K562 (cell line): ENCODE measurements at places on chromosomes 11 and 22. TPM values are rescaled to one million over a fixed set of nuclear protein-coding genes. Genes with fewer than 3 reads are reported as not detected.
A peak's percentile ranks its signal among the peaks of the same experiment; 100 is the strongest.

SELENOH gene
- total RNA-seq, result 194 and 216 TPM in 2 replicates

MPPED2 gene
- not detected in 2 replicates for total RNA-seq

CACNA1I gene
- total RNA-seq, result 0.45 and 0.78 TPM in 2 replicates

SLC43A1 gene
- total RNA-seq, result 41.8 and 42.9 TPM in 2 replicates

TMEM109 gene
- total RNA-seq, result 69.8 and 79.0 TPM in 2 replicates

DAGLA gene
- 0.13 and 0.16 TPM in 2 replicates for total RNA-seq

CASP5 gene
- not detected in 2 replicates for total RNA-seq

RNF214 gene
- 22.3 and 24.8 TPM in 2 replicates for total RNA-seq

IL10RA gene
- 4.6 and 4.9 TPM in 2 replicates for total RNA-seq

CCDC87 gene
- total RNA-seq, result 0.40 and 0.44 TPM in 2 replicates

DSCAML1 gene
- not detected in 2 replicates for total RNA-seq

EIF1AD gene
- 63.5 and 67.3 TPM in 2 replicates for total RNA-seq

NUP50 gene
- 83.7 and 84.2 TPM in 2 replicates for total RNA-seq

TMPRSS13 gene
- total RNA-seq, result 0.29 and 0.34 TPM in 2 replicates

- no peak overlapping the region for H3K4me3 ChIP-seq
- H3K27ac ChIP-seq, result no peak overlapping the region
- no peak for DNase-seq
- H3K4me1 ChIP-seq, result no peaks in the 10 kb centered on the region
- H3K36me3 ChIP-seq, result no peaks in the 10 kb centered on the region
Observed at GRCh38 chr11:128726458-128727139, 32.7 kb downstream of the FLI1 start.

DNA sequence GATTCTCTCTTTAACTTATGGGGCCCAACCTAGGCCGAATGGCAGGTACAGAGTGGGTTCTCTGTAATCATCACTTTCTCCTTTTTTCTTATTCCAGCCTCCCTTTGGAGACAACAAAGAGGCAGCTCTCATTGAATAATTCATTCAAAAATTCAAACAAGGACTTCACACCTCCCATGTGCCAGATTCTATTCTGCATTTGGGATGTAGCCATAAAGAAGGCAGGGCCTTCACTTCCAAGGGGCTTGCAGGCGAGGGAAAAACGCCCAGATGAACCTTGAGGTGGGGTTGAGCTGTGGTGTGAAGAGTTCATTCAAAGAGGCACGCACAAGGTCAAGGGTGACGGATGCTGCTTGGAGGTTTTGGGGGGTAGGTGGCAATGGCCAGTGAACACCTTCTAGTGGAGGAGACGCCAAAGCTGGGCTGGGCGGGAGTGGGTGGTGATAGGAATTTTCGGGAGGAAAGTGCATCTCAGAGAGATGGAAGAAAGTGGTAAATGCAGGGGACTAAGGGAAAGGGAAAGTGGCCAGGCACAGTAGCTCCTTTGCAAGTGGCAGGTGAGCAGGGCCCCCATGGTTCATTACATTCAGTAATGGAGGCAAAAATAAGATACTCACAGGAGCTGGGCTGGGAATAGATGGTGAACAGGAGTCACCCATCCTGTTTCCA is 499.6 kb downstream of the MIAT start:
- no peak overlapping the region for H3K27ac ChIP-seq
- no peak overlapping the region for H3K4me3 ChIP-seq
- H3K27me3 ChIP-seq, result no peaks in the 10 kb centered on the region
- H3K36me3 ChIP-seq, result no peaks in the 10 kb centered on the region
- no peak for DNase-seq

- peak within 1 kb of the TSS; percentile 18; the same call in 1 of the 2 replicates for H3K4me3 ChIP-seq
- no peaks in the 10 kb centered on the region for H3K36me3 ChIP-seq
- H3K27ac ChIP-seq, result no peak within 1 kb of the TSS
- peaks cover 17% of the 10 kb centered on the region for H3K4me1 ChIP-seq
- H3K27me3 ChIP-seq, result peaks cover 67% of the 10 kb centered on the region
Observed at GRCh38 chr11:134275534-134276395, at the start of gene GLB1L3. Gene GLB1L3, plus strand, starts transcription at chr11:134276379. Its CDS starts 362 bp downstream, at chr11:134276741.

- H3K27me3 ChIP-seq, result no peaks in the 10 kb centered on the region
- no peak overlapping the region for H3K27ac ChIP-seq
- H3K4me3 ChIP-seq, result no peak overlapping the region
- DNase-seq, result peak; percentile 22
- no peaks in the 10 kb centered on the region for H3K36me3 ChIP-seq
- no peaks in the 10 kb centered on the region for H3K4me1 ChIP-seq
Observed at GRCh38 chr11:100625041-100625440, 62.0 kb upstream of the ARHGAP42 start.

GRCh38 chr11:127564810-127565209 is 564.2 kb upstream of the KIRREL3 start:
- H3K4me1 ChIP-seq, result no peaks in the 10 kb centered on the region
- no peak overlapping the region for H3K27ac ChIP-seq
- no peak for DNase-seq
- H3K36me3 ChIP-seq, result no peaks in the 10 kb centered on the region
- H3K27me3 ChIP-seq, result no peaks in the 10 kb centered on the region
- H3K4me3 ChIP-seq, result no peak overlapping the region

DNA sequence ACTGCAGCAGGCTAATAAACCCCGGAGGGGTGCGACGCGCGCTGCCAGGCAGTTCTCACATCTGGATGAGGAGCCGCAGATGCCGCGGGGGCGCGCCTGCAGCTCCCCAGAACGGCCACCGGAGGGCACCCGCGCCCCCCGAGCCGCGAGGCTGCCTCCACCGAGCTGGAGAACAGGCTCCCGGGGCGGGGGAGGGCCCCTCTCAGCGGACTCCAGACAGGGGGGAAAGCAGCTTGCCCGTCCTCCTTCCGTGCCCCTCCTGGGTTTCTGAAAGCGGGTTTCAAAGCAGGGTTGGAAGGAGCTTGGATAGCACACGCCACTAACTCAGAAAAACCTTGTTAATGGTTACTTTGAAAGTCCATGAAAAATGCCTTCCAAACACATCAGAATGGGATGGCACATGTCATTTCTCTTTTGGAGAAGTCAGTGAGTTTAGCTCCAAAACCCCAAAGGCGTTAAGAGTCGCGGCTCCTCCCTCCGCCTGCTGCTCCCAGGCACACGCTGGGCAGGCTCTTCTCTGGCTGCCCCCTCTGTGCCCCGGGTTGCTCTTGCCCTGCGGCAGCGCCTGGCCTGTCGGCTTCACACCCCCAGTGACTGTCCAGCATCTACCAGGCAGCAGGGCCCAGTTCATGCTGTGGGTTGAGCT is 317.8 kb downstream of the NTM start:
- H3K27me3 ChIP-seq, result peaks cover 11% of the 10 kb centered on the region
- no peaks in the 10 kb centered on the region for H3K36me3 ChIP-seq
- peak; percentile 80 for DNase-seq
- no peak overlapping the region for H3K27ac ChIP-seq
- peaks cover 16% of the 10 kb centered on the region for H3K4me1 ChIP-seq

- H3K36me3 ChIP-seq, result no peaks in the 10 kb centered on the region
- no peak overlapping the region for H3K4me3 ChIP-seq
- H3K27me3 ChIP-seq, result peaks cover 70% of the 10 kb centered on the region
- no peak overlapping the region for H3K27ac ChIP-seq
Observed at GRCh38 chr22:19576460-19577421, 52.5 kb upstream of the CLDN5 start.

DNA sequence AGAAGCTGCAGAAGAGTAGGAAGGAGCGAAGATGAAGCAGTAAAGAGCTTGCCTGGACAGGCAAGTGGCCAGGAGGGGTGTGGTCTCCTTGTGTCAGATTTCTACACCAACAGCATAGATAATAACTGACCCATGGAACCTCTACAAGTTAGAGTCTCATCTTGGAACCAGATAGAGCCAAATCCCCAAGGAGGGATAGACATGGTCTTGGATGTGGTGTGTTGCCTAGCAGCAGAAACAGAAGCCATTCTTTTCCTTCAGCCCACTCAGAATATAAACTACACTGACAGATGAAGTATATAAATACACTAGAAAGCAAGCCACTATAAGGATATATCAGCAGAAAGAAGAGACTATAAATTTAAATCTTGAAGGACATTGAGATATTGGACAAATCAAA is 4.3 kb upstream of the CARD16 start:
- no peaks in the 10 kb centered on the region for H3K36me3 ChIP-seq
- H3K4me3 ChIP-seq, result no peak overlapping the region
- no peak overlapping the region for H3K27ac ChIP-seq
- no peaks in the 10 kb centered on the region for H3K4me1 ChIP-seq

- H3K27me3 ChIP-seq, result no peaks in the 10 kb centered on the region
- no peak for DNase-seq
- no peaks in the 10 kb centered on the region for H3K36me3 ChIP-seq
- H3K27ac ChIP-seq, result no peak overlapping the region
- no peak overlapping the region for H3K4me3 ChIP-seq
Observed at GRCh38 chr11:131819865-131820264, 449.4 kb downstream of the NTM start.

DNA sequence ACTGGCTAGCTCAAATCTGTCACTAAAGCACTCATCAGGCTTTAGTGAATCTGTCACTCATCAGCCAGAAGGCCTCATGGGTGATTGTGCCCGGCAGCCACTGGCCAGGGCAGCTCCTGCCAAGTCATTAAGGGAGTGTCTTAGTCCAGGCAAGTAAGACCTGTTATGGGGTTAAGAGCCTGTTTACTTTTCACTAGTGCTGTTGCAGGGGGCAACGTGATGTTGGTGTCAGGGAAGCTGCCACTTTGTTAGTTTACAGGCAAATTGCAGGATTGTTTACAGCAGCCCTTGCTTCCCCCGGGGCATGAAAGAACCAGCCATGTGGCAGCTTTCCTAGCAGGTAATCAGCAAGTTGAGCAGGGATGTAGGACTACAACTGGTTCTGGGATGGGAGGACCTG is 155.6 kb upstream of the NCAM1 start:
- no peak overlapping the region for H3K27ac ChIP-seq
- DNase-seq, result no peak
- no peaks in the 10 kb centered on the region for H3K36me3 ChIP-seq
- no peaks in the 10 kb centered on the region; the same call in 1 of the 2 replicates for H3K27me3 ChIP-seq

DNA sequence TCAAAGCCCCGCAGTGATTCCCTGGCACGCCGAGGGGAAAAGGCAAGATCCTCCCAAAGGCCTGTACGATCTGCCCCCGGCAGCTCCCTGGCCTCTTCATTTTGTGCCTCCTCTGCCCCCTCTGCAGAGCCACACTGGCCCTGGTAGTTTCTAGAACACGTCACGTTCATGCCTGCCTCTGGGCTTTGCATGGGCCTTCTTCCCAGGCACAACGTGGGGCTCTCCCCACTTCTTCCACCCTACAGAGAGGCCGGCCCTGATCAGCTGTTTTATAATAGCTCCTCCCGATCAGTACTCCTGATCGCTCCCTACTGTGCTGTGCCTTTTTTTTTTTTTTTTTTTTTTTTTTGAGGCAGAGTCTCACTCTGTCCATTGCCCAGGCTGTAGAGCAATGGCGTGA is 78.4 kb downstream of the PTPRJ start:
- no peak overlapping the region for H3K4me3 ChIP-seq
- no peaks in the 10 kb centered on the region for H3K27me3 ChIP-seq
- H3K4me1 ChIP-seq, result peaks cover 48% of the 10 kb centered on the region
- no peak for DNase-seq
- H3K27ac ChIP-seq, result no peak overlapping the region

- no peak for DNase-seq
- H3K27ac ChIP-seq, result no peak overlapping the region
- no peak overlapping the region for H3K4me3 ChIP-seq
- no peaks in the 10 kb centered on the region for H3K36me3 ChIP-seq
- H3K4me1 ChIP-seq, result no peaks in the 10 kb centered on the region
- H3K27me3 ChIP-seq, result no peaks in the 10 kb centered on the region
Observed at GRCh38 chr11:121435551-121436511, 16.3 kb upstream of the SORL1 start.

DNA sequence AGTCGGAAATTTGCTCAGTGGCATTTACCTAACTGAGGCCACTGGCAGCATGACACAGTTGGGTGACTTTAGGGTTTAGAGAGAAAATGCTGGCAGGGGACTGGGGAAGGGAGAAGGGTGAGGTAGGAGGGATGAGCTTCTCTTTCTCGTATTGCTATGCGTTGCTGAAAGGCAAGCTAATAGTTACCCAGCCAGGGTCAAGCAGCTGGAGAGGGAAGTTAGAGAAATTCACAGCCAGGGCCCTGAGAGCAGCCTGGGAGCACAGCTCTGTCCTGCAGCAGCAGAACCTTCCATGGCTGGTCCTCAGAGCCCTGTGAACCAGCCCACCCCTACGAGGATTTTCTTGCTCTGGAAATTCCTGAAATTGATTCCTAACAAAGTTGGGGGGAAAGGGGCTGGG is 679.6 kb downstream of the NTM start:
- H3K27me3 ChIP-seq, result no peaks in the 10 kb centered on the region
- no peak for DNase-seq
- no peak overlapping the region for H3K27ac ChIP-seq
- H3K36me3 ChIP-seq, result no peaks in the 10 kb centered on the region

GRCh38 chr11:134527382-134528243 is 115.6 kb upstream of the B3GAT1 start:
- H3K4me3 ChIP-seq, result no peak overlapping the region
- no peaks in the 10 kb centered on the region for H3K36me3 ChIP-seq
- peaks cover 10% of the 10 kb centered on the region; the same call in 1 of the 3 replicates for H3K27me3 ChIP-seq
- DNase-seq, result no peak
- H3K4me1 ChIP-seq, result no peaks in the 10 kb centered on the region

GRCh38 chr11:65791719-65792213 is 4.9 kb downstream of the OVOL1 start:
- H3K4me3 ChIP-seq, result no peak overlapping the region
- no peaks in the 10 kb centered on the region for H3K4me1 ChIP-seq
- no peak for DNase-seq

DNA sequence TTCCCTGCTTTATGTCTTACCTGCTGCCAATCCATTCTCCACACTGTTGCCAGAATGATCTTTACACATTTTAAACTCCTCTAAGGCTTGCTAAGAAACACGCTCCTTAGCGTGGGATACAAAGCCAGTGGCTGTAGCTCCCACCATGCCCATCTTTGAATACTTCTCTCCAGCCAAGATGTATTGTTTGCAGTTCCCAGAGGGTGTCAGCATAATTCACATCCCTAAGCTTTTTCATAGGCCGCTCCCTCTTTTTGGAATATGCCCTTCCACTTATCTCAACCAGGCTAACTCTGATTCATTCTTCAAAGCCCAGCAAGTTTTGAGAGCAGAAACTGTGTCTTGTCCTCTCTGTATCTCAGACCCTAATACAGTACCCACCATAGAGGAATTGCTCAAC is 8.1 kb upstream of the UPK2 start:
- H3K27me3 ChIP-seq, result peaks cover 10% of the 10 kb centered on the region; the same call in 2 of the 3 replicates
- no peak overlapping the region for H3K27ac ChIP-seq

GRCh38 chr11:75485742-75486141 is 40.0 kb downstream of the GDPD5 start:
- no peaks in the 10 kb centered on the region for H3K36me3 ChIP-seq
- no peak for DNase-seq
- H3K27ac ChIP-seq, result no peak overlapping the region
- no peaks in the 10 kb centered on the region for H3K27me3 ChIP-seq
- peaks cover 35% of the 10 kb centered on the region for H3K4me1 ChIP-seq

- no peaks in the 10 kb centered on the region for H3K36me3 ChIP-seq
- H3K27me3 ChIP-seq, result no peaks in the 10 kb centered on the region
- DNase-seq, result no peak
Observed at GRCh38 chr11:103935219-103935618, 101.2 kb upstream of the DDI1 start.

DNA sequence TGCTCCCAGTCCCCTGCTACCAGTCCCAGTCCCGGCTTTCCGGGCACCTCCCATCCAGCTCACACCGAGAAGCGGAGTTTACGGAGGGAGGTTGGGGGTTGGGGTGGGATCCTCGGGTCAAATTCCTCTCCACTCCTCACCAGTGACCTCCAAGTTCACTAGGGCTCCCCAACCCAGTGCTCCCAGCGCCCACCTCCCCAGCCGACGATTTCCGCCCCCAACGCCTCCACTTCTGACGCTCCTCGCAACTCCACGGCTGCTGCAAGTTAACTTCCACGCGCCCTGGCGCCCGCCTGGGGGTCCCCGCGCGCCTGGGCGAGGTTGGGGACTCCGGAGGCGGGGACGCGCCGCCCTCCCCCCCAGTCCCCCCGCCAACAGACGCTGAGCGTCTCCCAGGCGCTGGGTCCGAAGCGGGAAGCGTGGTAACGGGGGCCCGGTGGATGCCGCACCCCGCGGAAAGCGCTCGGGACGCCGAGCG is 526 bp downstream of the TPST2 start:
- DNase-seq, result peak; percentile 63
- no peaks in the 10 kb centered on the region for H3K27me3 ChIP-seq
- peak overlapping the region; percentile 93 for H3K4me3 ChIP-seq
